ENCODE measurements at places on chromosomes 6 and 20.

DNA sequence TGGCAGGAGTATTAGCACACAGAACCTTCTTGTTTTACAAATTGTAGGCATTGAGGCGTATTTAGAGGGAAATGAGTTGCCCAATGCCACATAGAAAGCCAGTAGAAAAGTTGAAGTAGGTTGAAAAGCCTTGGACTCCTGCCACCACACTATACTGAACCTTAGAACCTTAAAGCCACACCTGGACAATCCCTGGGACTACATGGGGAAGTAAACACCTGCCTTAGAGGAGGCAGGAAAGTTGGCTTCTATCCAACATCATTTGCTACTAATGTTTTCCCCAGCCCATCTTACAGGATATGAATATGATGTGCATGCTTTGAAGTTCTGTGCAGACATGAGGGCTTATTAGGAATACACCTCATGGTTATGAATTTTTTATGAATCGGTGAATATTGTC lies 5.3 kb upstream of the EPPIN start:
- DNase-seq, result no peak

DNA sequence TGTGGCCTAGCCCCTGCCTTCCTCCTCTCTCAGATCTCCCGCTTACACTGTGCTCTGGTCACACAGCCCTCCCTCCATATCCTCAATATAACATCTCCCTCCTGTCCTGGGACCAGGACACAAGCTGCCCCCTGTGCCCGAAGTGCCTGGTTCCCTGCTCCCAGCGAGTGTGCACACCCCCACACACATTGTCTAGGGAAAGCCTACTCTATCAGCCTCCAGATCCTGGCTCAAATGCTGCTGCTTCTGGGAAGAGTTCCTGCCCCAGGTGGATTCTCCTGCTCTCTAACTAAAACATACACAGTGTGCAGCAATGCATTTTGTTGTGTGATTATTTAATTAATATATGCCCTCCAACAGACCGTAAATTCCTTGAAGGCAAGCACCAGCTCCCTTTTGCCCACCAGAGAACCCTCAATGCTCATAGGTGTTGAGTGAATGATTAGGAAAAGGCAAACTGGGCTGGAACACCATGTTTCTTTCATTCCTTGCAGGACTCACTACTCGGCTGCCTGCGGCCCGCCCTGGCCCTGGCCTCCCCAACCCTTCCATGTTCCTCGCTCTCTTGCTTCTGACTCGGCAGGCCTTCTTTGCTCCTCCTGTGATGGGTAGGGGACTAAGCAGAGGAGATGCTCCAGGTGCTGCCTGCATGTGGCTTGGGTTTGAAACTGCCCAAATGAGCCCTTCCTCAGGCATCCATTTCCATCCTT lies 194.6 kb downstream of the ZDHHC14 start:
- DNase-seq, result no peak

- DNase-seq, result no peak
These were observed 75.1 kb downstream of the CDC40 start for GRCh38 chr6:110255211-110255750.

GRCh38 chr6:101477436-101477835 lies 83.9 kb downstream of the GRIK2 start:
- DNase-seq, result no peak

GRCh38 chr6:10343320-10343719 lies 71.6 kb downstream of the TFAP2A start:
- DNase-seq, result no peak
